ENCODE measurements at places on chromosomes 2 and 18.

DNA sequence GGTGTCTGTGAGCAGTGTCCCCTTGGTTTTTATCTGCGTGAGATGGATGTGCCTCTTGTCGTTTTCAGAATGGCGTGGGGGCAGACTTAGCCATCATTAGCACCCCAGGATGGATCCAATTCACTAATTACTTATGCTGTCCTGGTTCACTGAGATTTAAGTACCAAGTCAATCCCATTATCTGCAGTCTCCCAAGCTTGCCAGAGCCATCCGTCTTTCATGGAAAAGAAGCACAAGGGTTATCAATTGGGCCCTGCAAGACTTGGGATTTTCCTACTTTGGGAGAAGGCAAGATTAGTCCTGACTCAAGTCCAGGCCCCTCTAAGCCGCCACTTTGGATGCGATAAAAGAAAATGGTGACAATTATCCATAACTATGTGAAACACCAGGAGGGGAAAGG, 404.0 kb downstream of the TMEM182 start:
- DNase-seq: no peak

GRCh38 chr2:133231264-133231663, 337.0 kb downstream of the NCKAP5 start:
- no peak for DNase-seq

DNA sequence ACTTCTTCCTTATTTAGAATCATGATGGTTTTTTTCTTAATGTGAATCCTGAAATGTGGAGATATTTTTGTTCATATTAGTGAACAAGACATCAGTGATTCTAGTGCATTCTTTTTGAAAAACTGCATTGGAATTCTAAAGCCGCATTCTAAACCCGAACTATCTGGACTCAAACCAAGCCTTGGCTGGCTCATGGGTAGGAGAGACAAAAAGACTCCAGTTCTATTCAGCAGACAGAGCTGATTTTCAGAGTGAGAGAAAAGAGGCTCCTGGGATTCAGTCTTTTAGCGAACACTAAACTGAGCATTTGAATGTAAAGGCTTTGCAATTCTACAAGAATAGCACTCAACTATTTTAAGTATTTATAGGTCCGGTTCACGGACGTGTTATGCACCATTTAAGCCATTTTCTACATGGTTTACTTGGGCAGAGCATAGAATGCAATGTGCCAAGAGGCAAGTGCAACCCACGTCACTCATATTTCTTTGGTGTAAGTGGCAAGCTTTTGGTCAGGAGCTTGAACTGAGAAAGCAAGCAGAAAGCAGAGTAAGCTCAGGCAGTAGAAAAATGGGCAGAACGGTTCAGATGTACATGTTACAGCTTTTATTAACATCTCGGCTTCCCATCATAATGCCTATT, 227.3 kb upstream of the RAB12 start:
- no peak for DNase-seq

DNA sequence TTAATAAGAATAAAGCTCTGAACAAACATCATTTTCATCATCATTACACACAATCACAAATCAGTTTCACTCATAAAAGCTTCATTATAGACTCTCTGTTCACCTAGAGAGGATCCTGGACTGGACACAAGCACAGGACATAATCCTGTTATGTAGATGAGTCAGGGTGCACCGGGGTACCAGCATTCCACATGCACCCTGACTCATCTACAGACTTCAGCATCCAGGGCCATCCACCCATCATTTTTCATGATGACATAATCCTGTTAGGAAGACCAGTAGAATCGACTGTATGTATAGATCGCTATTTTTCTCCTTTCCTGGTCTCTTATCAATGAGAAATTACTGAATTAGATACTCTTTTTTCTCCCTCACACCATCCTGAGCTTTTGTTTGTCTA, 73.7 kb upstream of the PIK3C3 start:
- DNase-seq: no peak

GRCh38 chr2:136225950-136226835, 108.2 kb upstream of the CXCR4 start:
- DNase-seq: no peak

DNA sequence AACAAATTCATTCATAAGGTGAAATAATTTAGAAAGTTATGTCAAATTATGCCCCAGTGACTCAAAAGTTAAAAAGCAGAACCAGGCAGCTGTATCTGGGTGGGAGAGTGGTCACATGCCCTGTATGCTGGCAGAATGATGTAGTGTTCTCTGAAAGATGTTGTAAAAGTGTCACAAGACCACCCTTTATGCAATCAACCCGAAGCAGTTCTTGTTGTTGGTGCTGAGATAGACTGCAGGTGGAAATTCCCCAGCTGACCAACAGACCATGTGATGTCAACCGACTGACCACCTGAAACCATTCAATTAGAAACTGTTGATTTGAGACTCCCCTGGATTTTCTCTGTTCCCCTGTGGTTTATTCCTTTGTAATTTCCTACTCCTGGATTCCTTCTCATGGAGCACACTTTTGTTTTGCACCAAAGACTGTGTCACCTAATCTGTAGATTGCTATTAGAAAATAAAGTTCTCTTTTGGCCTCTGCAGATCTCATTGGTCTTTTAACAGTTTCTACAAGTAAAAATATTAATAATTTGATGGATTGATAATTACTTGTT, 1341.3 kb upstream of the LRRTM1 start:
- DNase-seq: no peak

- DNase-seq: no peak
Observed at GRCh38 chr2:205994344-205994743, 91.6 kb downstream of the INO80D start.

DNA sequence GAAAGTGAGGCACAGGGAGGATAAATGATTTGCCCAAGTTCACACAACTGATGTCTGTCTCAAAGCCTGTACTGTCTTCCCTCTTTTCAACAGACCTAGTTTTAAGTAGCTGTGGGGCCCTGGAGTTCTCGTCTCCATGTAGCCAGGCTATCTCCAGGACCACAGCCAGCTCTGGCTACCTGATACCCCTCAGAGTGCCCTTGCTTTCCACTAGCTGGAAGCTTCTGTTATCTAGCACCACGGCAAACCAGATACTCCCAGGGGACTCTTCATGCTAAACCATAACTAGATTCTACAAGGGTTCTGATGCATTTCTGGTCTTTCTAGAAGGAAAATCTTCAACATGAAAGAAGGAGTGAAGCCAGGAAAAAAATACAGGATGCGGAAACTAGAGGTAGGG, 137.3 kb downstream of the GALNT14 start:
- no peak for DNase-seq

GRCh38 chr2:168397629-168398028, 58.4 kb upstream of the CERS6 start:
- no peak for DNase-seq

DNA sequence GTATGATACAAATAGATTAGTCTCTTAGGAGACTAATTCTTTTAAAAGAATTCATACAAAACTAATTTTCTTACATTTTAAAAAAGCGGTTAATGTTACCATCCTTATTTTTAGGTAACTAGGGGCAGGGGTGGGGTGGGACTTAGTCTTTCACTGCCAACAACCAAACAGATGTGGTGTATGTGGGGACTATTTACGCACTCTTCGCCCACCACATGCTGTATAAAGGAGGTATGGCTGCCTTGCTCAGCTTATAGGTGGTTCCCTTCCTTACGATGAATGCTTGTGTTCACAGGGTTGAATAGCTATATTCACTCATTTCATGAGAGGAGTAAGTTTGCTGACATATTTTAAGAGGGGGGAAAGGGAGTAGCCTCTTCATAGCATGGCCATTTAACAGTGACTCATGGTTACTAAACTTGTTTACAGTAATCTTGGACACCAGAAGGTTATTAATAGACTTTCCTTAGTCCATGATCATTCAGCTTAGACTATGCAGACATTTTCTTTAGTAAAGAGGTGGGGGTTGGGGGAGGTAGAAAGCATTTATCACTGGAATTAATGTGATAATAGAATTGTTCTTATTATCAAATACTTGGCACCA, 61.8 kb downstream of the CAB39 start:
- no peak for DNase-seq

DNA sequence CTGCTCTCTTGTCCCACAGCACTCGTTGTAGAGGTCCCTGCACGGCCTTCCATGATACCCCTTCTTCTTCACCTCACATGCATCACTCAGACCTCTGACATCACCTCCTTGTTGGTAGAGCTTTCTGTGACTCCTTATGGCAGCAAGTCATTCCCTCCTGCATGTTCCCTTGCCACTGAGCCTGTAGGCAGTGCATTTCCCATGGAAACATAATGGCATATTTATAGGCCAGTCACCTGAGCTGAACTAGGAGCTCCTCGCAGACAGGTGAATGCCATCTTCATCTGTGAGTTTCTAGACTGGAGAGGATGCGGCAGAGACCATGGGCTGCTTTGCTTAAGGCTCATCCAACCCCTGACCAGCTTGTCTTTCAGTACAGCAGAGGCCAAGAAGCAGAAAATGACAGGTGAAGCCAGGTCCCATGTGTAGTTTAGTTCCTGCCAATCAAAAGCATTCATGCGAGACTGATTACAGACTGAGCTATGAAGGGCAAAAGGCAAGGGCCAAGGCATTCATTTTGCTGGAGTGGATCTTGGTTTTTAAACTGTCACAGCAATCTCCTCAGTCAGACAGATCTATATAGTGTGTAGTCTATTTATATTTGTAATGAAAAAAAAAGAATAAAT, 59.4 kb upstream of the NEDD4L start:
- DNase-seq: no peak

DNA sequence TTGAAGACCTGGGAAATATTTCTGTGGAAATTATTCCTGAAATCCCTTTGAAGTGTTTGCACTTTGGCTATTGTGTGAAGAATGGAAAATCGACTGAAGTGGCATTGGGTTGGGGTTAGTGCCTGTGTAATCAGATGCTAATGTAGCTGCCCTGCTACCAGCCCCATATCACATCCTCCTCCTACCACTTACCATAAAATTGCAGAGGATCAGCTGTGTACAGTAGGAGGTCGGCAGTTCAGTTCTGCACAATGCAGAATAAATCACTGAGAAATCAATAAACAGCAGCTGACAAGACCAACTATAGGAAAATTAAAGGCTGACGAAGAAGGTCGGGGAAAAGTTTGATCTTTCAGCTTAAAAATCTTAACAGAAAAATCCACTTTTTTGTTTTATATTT, 440.9 kb downstream of the PTPRM start:
- no peak for DNase-seq

DNA sequence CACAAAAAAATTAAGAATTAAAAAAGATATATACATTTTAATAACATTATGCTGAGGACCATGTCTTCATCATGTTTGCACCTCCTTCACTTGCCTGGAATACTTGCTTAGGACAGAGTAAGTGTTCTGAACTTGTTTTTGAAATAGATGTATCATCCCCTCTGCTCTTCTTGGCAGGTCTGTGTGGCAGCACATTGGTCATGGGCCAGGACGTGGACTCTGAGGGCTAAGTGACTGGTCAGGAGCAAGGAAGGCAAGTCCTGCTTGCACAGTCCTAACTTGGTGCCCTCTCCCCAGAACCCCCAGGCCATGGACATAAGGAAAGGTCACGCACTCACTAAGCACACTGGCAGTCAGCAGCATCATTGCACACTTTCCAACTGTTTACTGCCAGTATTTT, 95.8 kb downstream of the PTPRM start:
- DNase-seq: no peak

- no peak for DNase-seq
Observed at GRCh38 chr18:47680488-47680887, 250.0 kb downstream of the SMAD2 start.

GRCh38 chr2:67694445-67694844, 297.3 kb downstream of the ETAA1 start:
- DNase-seq: no peak

DNA sequence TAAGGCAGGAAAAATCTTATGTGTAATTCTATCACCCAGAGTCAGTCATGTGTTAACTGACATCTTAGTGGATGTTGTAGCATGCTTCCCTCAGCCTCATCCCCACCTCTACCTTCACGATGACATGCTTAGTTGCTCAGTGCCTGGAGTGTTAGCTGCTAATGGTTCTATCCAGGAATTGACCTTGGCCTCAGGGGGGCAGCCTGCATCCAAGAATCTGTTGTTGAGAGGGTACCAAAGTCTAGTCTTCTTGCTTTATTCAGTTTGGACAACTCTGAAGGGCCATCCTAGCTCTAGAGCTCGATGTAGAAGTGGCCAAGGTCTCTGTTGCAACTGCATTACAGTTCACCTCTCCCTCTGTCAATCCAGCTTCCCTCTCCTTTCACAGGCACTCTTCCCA, 61.2 kb downstream of the ACYP2 start:
- DNase-seq: peak; percentile 18

DNA sequence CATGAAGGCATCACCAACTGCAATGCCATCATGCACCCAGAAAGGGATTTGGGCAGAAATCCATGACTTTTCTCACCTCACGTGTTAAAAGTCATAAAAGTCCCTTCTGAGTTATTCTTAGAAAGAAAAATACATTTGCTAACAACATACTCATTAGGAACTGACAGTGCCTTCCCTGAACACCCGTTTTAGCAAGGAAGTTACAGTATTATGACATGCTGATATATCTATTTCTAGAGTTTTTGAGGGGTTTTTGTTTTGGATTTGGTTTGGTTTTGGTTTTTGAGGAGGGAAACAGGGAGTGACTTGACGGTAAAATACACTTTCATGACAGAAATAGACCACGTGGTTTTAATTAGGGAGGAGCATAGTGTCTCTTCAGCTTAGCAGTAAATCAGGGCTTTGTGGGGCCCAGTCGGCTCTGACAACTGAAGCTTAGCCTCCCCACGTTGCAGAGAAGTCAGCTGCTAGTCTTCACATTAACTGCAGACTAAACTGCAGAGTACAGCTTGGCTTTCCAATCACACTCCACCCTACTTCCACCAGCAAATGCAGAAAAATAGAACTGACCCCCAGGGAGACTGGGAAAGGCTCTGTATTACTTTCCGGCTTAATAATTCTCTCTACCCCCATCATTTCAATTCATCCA, 141.4 kb downstream of the FAM124B start:
- DNase-seq: no peak

DNA sequence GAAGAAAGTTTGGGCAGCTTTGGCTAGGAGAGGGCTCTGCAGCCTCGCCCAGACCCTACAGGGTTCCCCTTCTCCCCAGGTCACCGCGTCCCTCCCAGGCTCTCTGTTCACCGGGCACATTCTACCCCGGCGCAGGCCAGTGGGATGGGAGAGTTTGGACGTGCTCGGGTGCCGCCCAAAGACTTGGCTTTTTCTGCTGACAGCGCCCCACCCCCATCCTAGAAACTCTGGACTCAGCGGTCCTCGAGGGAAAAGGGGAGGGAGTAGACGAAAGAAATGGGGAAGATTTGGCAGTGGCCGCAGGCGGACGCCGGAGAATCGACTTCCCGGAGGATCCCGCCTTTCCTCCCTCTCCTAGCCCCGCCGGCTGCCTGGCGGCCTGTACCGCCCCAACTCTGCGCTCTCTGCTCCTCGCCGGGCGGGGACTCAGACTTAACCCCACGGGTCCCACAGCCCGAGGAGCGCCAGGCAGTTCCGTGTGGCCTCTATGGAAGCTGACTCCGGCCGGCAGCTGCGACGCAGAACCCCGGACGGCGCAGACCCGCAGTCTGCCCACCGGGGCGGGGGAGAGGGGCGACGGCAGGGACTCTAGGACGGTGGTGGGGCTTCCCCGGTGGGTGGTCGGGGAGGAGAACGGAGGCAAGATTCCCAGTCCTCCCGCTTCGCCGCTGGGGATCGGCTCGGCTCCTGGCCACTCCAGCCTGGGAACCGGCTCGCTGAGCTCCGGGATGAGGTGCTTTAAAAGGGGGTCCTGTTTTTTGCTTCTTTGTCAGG, 863 bp upstream of the SIX2 start:
- DNase-seq: no peak

GRCh38 chr18:30709595-30709994, 332.9 kb downstream of the DSC3 start:
- no peak for DNase-seq
